ENCODE measurements at places on chromosomes 16 and 17.

DNA sequence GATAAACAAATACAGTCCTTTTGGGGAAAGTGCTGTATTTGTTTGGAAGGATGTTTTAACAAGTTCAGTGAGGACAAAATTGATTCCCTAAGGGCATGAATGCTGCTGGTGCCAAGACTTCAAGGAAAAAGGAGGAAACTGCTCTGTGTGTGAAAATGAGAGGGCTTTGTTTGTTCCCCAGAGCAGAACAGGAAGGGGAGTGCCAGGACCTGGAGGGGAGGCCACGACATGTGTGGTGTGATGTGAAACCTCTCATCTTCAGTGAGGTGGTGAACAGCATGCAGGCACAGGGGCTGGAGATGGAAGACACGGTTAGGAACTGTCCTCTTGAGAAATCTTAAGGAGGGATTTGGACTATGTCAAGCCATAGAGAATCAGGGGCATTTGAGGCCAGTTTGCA lies 46.6 kb upstream of the GRIN2A start:
- DNase-seq, result no peak

DNA sequence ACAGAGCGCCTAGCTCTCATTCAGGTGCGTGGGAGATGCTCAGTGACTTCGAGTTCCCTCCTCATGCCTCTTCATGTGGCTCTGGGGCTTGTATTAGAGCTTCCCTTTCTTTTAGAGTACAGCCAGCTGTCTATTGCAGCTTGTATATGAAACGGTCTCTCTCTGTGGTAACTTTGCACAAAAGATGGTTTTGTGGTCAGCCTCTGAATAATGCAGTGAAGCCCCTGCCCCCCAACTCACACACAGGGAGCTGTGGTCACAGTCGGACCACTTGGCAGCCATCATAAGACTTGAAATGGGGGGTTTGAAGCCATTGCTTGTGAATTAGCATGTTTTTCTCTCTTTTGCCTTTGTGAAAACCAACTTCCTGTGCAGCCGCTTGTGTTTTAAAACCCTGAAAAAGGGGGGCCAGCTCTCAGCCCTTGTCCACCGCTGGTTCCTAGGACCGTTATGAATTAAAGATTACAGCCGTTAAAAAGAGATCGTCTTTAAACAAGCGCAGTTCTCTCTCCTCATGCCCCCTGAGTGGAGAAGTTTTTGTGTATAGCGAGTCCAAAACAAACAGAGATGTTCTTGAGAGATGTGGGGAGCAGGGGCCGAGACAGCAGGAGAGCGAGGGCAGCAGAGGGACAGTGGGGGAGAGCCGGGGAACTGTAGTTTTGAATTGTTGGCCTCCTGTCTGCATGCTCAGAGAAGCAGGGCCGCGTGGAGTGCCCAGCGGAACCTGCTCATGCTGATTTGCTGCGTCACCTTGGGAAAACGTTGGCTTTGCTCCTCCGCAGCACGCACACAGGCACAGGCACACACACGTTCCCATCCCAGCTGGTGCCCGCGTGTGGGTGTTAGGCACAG lies 199.0 kb downstream of the MSI2 start:
- no peak for DNase-seq

GRCh38 chr16:85200471-85201278 lies 88.4 kb upstream of the CIBAR2 start:
- no peak for DNase-seq

- DNase-seq, result no peak
These were observed 13.0 kb upstream of the TMEM92 start for GRCh38 chr17:50261051-50261915.

- no peak for DNase-seq
These were observed 21.7 kb upstream of the ACSF3 start for GRCh38 chr16:89071686-89072547.

DNA sequence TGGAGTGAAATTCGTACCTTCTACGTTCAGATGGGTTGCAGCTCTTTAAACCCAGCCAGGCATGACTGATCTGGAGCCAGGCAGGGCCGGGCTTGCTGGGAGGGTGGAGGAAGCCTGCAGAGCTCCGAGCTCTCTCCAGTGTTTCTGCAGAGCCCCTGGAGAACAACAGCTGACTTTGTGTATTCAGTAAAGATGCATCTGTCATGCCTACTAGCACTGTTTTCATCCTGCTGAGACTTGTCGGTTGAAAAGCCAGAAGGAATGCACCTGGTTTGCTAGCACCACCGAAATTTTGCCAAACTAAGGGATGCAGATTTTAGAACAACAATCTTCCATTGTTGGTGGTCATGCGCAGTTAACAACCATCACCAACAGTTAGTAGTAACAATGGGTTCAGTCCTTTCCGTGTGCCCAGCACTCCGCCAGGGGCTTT lies 22.4 kb upstream of the SCNN1B start:
- DNase-seq, result no peak

DNA sequence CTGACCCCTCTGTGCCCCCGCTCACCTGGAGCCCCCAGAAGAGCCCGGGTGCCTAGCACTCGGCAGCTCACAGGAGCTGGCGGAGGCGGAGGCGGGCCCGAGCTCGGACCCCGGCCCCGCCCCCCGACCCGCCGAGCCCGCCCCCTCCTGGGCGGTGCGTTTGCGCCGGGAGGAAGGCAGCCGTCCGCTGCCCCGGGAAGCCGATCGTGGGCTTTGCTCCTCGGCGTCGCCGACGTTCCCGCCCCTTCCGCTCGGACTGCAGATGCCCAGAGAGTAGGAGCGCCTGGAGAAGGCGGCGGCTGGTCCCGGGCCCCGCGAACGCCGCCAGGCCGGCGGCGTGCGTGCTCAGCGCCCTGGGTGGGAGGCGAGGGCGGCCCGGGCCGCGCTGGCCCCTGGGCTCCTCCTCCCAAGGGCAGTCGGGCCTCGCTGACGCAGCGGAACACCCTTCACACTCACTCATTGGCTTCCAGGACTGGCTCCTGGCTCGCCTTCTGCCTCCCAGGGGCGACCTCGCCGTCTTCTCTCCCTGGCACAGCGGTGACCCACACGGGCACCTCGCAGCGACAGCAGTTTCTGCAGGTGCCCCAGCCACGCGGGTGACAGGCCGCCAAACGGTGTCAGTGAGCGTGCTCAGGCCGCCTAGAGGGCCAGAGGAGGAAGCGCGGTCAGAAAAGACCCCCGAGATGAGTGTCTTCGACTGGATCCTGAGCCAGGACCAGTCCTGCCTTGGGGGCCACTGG lies at the start of gene PLSCR3:
Gene PLSCR3 (minus strand): TSS at position 74 of the 740 bp plus-strand sequence. CDS start 415 bp downstream, outside the sequence.
- no peak for DNase-seq

DNA sequence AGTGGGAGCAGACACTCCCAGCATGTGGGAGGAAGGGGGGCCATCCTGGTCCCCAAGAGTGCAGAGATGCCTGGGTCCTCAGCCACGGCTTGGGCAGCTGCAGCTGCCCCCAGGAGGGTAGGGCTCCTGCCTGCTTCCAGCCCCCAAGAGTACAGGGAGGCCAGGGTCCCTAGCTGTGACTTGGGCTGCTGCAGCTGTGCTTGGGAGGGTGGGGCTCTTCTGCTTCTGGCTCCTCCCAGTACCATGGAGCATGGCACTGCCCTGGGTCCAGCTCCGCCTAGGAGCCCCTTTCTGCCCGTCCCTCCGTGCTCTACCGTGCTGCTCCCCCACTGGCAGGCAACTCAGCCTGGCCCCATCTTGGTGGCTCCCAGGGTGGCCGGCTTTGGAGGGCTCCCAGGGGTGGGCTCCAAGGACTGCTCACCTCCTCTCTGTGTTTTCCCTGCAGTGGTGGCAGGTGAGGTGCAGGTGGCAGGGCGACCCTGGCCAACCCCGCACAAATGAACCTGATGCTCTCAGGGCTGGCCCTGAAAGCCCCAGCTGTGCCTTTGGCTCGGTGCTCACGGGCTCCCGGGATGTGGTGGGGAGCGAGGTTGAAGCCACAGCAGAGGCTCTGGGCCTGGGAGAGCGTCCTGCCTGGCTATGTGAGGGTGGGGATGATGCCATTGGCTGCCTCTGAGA lies 18.5 kb upstream of the USP22 start:
- DNase-seq, result no peak

- DNase-seq, result no peak
These were observed 859 bp downstream of the ALDH3A1 start for GRCh38 chr17:19747159-19747719.

DNA sequence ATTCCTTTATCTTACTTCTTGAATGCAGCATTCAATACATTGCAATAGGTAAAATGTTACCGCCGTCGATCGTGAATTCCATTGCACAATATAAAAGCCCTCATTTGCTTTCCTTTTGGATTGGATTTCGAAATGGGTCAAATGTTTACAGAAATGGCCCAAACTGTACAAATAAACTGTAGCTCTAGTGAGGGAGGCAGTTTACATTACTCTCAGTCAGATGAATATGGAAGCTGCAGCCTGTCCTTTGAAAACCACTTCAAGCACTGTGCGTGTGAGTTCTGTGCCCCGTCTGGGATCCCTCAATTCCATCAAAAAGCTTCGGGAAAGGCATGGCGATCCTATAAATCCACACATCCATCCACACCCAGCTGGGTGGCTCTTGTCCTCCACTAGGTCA lies 258.6 kb upstream of the FOXF1 start:
- DNase-seq, result no peak

DNA sequence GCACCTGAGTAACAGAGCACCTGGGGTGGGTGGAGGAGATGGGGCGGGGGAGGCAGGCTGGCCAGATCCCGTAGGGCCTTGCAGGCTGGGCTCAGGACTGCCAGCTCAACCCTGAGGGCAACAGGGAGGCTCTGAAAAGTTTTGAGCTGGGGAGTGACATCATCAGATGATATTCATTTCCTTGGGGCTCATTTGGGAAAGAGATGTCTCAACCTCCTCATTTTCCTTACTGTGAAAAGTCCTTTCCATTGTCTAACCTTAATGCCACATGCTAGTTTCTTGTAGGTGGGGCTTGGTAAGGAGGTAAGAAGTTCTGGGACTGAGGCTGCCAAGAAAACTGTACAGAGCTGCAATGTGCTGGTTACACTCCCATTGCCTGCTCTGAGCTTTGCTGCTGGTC lies 3.7 kb downstream of the TNS4 start:
- DNase-seq, result no peak

DNA sequence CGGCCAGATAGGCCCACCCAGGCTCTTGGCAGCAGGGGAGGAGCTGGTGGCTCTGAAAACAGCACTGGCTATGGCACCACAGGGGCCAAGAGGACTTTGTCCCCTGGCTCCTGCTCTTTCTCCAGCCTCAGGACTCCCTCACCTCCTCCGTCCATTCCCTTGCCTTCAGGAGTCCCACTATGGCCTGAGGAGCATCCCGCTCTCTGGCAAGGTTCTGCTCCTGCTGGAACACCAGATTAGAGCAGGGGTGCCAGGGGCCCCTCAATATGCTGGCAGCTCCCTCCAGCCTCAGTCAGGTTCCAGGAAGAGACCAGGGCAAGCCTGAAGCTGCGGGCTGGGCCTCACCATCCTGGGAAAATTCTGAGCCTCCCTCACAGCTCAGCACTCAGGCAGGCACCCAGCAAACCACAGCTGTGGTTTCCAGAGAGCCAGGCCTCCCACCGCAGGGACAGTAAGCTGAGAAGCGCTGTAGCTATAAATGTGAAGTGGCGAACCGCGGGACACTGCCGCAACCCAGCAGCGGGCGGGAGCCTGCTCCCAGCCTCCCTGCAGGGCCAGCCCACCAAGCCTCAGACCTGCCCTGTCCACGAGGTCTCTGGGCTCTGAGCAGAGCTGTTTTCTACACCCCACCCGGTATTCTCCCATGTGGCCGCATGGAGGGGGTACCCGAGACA lies 25.7 kb downstream of the C17orf100 start:
- no peak for DNase-seq

GRCh38 chr16:48620445-48620844 lies 10.5 kb upstream of the N4BP1 start:
- no peak for DNase-seq

DNA sequence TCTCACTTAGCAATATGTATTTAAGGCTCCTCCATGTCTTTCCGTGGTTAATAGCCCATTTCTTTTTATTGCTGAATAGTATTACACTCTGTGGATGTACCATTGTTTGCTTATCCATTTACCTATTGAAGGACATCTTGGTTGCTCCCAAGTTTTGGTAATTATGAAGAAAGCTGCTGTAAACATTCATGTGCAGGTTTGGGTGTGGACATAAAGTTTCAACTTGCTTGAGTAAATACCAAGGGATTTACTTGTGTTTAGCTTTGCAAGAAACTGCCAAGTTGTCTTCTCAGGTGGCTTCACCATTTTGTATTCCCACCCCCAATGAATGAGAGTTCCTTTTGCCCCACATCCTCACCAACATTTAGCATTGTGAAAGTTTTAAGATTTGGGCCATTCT lies 9.5 kb downstream of the LRRC36 start:
- DNase-seq, result no peak

DNA sequence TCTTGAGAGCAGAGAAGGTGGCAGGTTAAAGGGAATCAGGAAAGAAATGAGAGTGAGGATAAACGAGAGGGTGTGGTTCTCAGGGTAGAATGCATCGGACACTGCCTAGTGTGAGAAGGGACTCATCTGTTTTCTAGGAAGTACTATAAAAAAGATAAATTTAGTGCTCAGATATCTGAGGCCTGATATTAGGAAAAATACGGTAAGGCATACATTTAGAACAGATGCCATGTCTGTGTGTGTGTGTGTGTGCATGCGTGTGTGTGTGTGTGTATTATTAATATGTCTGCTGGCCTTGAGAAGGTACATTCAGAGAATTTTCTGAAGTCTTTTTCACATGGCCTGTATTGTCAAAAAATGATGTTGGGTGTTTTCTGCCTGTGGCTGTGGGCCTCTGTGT lies 414.8 kb downstream of the MAF start:
- DNase-seq, result no peak

GRCh38 chr17:7943291-7943690 lies 11.3 kb downstream of the CNTROB start:
- no peak for DNase-seq

GRCh38 chr17:38750312-38751121 lies 2.0 kb upstream of the PSMB3 start:
- no peak for DNase-seq

- no peak for DNase-seq
These were observed 29.1 kb downstream of the TRIM16 start for GRCh38 chr17:15654886-15655561.

- no peak for DNase-seq
These were observed 4.3 kb upstream of the GGA2 start for GRCh38 chr16:23514381-23515152.

All from esophagus squamous epithelium (tissue), 5 donors.